ENCODE measurements at places on chromosomes 1 and 21. TPM values are rescaled to one million over a fixed set of nuclear protein-coding genes. Genes with fewer than 3 reads are reported as not detected.

The B3GALT2 gene
- total RNA-seq, result 78.4 TPM

DNA sequence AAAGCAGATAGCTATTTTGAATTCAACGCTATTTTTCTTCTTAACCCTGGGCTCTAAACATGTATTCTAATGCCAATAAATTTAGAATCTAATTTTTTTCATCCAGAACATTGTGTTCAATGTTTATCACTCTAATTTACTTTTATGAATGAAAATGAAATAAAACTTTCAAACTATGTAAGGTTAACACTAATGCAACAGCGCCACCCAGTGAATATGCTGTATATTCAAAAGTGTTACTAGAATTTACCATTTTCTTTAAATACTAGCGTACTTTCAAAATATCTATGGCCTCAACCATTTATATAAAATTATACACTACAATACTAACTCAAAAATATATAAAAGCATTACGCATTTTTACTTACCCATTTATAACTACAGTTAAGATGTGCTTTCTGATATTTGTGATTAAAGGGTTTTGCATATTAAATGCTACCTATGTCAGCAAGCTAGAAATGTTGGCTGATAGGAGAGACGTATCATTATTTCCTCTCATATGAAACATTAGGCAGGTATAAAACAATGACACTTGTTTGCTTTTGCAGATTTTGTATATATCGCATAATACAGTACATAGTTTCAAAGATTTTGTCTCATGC is 5.9 kb upstream of the NUF2 start:
- DNase-seq, result no peak

DNA sequence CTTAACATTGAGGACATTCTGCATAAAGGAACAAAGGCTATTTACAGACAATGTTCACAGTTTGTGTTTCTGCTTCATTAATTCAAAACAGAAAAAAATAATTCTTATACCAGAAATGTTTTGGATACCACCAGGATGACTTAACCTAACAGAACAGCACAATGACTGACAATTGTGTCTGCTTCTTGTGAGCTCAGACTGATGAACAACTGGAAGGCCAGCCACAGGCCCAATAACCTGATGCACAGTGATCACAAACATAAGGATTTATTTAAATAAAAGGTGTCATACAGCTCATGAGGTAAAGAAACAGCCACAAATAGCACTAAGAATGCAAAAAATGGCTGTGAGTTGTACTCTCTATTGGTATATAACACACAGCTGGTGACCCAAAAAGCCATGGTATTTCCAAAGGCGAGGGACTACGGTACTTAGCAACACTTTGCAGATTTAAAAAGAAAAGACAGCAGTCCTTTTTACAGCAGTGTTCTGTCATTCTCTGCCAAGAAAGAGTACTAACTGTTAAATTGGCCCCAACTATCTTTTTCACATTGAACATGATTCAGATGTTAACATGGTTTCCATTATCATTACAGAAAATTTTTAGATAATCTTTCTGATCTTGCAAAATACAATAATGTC is 32.1 kb upstream of the DDAH1 start:
- no peak for DNase-seq

GRCh38 chr1:117188816-117189437 is 21.8 kb downstream of the VTCN1 start:
- DNase-seq, result no peak

All from Right ventricle myocardium superior (tissue), 1 donor.